Right forelimb (tissue), 1 donor: ENCODE measurements at places on chromosomes 1 and 21.

DNA sequence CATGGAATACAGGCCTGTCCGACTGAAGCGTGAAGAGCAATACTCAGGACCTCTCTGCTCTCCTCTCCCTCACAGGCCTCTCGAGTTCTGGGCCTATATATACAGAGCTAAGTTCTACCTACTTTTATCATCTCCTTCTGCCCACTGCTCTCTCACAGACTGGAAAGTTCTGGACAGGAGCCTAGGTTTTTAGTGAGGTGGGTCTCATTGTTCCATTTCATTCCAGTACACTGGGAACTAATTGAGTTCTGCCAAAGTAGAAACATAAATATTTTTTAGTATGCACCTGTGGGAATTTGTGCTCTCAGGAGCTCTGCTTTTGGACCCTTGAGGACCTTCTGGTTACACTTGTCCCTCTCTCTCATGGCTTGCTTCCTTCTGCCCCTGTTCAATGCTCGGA is at the start of gene TEDDM1:
TEDDM1 (minus strand) TSS at position 101 of the 400 bp plus-strand sequence. CDS start 182 bp downstream, outside the sequence.
- no peak for DNase-seq

DNA sequence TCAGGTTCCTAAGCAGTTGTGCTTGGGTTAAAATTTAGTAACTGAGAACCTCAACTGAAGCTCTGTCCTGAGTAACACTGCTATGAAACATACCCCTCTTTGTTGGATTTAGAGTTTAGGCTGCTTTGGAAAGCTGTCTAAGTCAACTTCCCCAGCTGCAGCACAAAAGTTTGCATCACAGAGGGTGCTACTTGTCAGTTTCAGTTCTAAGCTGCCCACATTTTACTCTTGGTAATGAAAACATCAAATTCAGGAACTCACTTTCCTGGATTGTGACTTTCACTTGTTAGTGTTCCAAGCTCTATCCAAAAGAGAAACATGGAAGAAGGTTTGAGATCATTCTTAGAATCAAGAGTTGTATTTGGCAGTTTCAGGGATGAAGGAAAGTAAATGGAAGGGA is 191.7 kb upstream of the NFIA start:
- DNase-seq, result no peak

DNA sequence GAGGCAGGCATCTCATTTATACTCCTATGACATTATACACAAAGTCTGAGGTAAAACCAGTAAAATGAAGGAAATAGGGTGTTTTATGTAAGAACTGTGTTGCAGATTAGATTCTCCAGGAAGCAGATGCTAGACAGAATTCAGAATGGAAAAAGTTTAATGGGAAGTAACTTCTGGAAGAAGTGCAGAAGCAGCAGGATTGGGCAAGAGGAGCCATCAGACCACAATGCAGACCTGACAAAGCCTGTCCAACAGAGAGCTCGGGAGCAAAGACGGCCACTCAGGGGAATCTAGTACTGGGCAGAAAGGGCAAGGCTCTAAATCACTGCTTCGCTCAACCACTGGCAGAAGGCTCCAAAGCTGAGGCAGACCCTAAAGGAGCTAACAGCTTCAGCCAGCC is 33.7 kb downstream of the FBXO42 start:
- DNase-seq, result no peak

- no peak for DNase-seq
Observed at GRCh38 chr1:229372251-229372650, 29.4 kb upstream of the CCSAP start.

- no peak for DNase-seq
Observed at GRCh38 chr1:212359794-212360479, 54.7 kb downstream of the PACC1 start.

GRCh38 chr1:36251794-36252481 is 27.7 kb downstream of the THRAP3 start:
- no peak for DNase-seq

DNA sequence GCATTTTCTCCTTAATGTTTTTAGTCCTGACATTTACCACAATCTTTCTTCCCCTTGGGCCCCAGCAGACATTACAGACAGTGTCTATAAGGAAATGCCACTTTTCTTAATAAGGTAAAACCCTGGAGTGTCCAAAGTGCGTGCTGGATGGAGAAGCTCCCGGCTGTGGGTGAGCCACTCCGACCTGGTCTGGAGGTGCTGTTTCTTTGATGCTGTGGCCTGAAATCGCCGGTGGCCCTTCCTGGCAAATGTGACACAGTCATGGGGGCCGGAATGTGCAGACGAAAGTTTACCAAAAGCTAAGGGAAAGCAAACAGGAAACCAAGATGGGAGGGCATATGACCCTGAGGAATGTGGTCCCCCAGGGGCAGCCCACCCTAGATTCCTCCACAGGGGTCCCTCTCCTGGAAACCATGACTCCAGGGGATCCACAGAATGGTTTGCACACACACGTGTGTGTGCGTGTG is 77.9 kb downstream of the FHAD1 start:
- no peak for DNase-seq

DNA sequence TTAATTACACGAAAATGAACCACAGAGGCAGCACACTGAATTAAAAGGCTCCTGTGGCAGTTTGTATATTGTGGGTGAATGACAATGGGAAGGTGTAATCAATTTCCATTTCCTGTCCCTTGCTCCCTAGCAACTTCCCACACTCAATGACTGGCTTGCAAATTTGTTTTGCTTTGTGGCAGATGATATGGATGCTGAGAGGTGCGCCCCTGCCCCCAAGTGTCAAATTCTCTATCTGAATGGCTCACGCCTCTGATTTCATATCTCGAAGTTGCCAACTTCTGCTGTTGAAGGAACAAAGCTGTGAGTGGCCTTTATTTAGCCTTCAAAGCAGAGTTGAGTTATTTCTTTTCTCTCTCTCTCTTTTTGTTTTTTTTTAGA is 86.0 kb downstream of the FOXD2 start:
- DNase-seq, result no peak

- DNase-seq, result no peak
Observed at GRCh38 chr21:38089763-38090046, 167.1 kb upstream of the KCNJ15 start.

DNA sequence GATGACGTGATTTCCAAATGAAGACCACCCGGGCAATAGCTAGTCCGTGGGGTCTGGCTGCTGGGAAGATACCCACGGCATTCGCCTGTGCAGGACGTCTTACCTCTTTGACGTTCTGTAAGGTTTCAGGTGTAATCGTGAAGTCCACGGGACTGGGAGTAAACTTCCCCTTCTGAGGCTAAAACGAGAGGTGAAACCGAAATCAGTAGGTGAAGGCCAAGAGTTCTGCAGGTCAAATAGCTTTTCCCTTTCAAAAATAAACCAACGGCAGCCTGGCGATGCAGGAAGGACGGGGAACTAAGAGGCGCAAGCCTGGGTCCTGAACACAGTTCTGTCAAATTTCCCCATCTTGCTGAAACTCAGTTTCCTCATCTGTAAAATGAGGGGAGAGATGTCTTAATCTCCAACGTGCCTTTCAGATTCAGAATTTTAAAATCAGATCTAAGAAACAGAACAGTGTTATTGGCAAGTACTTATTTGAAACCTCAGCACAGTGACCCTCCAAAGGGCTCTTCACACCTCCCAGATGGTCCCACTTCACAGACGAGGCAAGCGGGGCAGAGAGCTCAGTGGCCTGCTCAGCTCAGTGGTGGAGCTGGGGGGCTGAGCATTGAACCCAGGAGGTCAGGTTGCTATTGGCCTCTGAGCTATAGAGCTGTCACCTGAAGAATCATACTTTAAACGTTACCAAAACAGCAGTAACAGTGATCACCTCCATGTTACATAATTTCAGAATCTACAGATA is 34.7 kb downstream of the VPS26C start:
- no peak for DNase-seq

DNA sequence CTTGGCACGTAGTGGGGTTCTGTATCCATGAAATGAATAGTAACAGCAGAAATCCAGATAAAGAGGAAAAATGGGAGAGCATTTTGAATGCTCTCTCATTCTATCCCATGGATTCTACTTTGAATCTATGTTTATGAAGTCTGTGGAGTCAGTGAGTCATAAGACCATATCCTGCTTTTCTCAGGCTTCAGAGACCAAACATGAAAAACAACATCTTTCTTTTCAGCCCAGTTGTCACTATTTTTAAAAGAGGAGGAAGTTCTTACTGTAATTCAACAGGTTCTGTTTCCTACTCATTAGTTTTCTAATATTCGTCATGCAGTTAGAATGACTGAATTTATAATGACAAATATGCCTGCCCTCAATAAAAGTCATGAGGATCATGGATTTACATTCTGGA is 39.4 kb upstream of the CD55 start:
- DNase-seq, result no peak

GRCh38 chr1:213327017-213327667 is 276.1 kb downstream of the RPS6KC1 start:
- peak; percentile 55 for DNase-seq

GRCh38 chr21:44345495-44345894 is 6.3 kb upstream of the CFAP410 start:
- no peak for DNase-seq

DNA sequence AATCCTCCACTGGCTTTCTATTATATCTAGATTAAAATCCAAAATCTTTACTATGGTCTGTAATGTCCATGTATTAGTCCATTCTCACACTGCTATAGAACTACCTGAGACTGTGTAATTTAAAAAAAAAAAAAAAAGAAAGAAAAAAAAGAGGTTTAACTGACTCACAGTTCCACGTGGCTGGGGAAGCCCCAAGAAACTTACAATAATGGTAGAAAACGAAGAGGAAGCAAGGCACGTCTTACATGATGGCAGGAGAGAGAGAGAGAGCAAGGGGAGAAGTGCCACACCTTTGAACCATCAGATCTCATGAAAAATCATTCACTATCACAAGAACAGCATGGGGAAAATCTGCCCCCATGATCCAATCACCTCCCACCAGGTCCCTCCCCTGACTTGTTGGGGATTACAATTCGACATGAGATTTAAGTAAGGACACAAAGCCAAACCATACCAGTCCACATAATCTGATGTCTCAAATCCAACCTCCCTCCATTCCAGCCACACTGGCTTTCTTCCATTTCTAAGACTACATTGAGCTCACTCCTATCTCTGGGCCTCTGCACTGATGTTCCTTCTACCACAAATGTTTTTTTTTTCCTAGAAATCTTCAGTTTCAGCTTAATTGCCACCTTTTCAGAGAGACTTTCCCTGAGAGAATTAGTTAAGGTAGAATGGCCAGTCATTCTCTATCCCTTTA is 92.4 kb downstream of the EIF4G3 start:
- no peak for DNase-seq

DNA sequence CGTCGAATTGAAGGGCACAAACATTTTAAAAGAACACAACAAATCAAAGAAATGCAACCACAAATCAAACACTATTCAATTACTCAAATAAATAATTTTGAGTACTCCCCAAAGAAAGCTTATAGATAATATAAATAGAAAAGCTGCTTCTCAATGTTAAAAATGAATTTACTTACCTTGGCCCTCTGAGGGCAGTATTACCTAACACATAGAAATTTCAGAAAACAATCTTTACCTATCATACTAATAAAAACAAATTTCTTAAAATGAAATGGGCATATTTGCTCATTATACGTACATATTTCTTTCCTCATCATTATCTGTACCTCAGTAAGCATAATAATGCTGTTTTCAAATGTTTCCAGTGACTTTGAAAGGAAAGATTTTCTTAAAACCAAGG is 141.8 kb downstream of the AKT3 start:
- no peak for DNase-seq

- DNase-seq, result peak; percentile 48
Observed at GRCh38 chr1:93845538-93846205, 33.3 kb downstream of the DNTTIP2 start.

DNA sequence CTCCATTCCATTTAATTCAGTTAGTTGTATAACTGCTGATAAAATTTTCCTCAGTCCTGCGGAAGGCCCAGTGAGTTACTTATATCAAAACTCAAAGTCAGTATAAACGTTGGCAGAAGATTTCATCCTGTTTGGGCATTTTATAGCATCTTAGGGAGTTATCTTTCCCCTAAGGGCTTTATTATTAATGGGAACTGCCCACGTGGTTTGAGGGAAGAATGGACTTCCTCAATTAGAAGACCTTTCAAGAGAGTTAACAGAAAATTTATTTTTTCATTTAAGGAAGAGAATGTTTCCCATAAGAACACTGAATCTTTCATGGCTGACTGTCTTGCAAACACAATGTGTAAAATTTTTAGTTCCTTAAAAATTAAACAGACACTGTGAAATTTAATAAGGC is 400.1 kb downstream of the NEGR1 start:
- DNase-seq, result no peak

DNA sequence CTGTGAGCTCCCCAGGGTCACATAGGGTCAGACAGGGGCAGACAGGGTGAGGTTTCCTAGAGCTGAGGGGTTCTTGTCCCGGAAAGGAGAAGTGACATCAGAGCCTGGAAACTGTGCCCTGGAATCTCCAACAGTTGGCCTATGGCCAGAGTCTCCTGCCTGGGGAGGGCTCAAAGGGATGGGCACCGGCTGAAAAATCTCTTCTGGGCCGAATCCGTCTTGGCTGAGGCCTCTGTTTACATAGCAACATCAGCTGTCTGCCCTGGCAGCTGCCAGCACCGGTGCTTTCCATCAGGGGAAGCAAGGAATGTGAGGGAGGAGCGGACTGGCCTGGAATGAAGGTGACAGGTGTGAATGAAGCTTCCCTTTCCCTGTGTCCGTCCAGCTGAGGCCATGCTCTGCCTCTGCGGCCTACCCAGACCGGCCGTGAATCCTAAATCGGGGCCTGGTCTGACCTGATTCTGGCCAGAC is 30.7 kb downstream of the VASH2 start:
- peak; percentile 74 for DNase-seq

DNA sequence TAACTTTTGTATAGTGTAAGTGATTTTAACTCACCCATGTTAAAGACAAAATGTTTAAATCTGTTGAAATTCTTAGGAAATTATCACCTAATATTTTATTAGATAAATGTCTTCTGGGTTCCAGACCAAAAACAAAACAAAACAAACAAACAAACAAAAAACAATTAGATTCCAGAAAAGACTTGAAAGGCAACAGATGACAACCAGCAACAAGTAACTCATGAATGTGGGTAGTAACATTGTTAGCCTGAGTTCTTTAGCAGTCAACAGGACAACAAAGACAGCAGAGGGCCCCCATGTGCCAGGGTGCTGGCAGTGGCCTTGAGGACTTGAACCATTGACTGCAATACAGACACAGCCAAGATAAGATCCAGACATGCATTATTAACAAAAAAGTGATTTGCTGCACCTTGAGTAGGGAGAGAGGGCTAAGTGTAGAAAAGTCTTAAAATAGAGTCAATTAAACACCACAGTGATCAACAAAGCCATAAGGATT is 2.4 kb upstream of the CD247 start:
- no peak for DNase-seq

- no peak for DNase-seq
Observed at GRCh38 chr1:150061632-150062101, 5.9 kb upstream of the VPS45 start.

GRCh38 chr1:245051349-245052221 is 103.2 kb upstream of the KIF26B start:
- DNase-seq, result no peak

DNA sequence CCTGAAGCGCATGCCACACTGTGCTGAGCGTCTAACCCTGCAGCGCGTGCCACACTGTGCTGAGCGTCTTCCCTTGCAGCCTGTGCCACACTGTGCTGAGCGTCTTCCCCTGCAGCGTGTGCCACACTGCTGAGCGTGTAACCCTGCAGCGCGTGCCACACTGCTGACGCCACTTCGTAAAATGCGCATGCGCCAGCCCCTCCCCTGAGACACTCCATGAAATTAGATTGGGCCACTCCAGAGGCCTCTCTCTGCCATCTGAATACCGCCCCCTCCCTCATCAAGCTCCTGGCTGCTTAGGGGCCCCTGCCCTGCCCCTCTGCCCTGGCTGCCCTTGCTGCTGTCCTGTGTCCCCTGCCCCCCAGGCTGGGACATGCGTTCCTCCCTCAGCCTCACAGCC is 84.8 kb downstream of the POFUT2 start:
- DNase-seq, result no peak

GRCh38 chr1:230026572-230026971 is 40.5 kb upstream of the GALNT2 start:
- DNase-seq, result no peak
